ENCODE measurements at places on chromosomes 5 and 9.

- DNase-seq: no peak
These were observed 7.3 kb downstream of the FBP2 start for GRCh38 chr9:94586316-94586715.

GRCh38 chr9:89436326-89436725 lies 61.6 kb downstream of the SEMA4D start:
- no peak for DNase-seq

- DNase-seq: no peak
These were observed 42.6 kb downstream of the LPAR1 start for GRCh38 chr9:110995420-110996340.

- no peak for DNase-seq
These were observed 151.4 kb downstream of the LPAR1 start for GRCh38 chr9:110886832-110887231.

DNA sequence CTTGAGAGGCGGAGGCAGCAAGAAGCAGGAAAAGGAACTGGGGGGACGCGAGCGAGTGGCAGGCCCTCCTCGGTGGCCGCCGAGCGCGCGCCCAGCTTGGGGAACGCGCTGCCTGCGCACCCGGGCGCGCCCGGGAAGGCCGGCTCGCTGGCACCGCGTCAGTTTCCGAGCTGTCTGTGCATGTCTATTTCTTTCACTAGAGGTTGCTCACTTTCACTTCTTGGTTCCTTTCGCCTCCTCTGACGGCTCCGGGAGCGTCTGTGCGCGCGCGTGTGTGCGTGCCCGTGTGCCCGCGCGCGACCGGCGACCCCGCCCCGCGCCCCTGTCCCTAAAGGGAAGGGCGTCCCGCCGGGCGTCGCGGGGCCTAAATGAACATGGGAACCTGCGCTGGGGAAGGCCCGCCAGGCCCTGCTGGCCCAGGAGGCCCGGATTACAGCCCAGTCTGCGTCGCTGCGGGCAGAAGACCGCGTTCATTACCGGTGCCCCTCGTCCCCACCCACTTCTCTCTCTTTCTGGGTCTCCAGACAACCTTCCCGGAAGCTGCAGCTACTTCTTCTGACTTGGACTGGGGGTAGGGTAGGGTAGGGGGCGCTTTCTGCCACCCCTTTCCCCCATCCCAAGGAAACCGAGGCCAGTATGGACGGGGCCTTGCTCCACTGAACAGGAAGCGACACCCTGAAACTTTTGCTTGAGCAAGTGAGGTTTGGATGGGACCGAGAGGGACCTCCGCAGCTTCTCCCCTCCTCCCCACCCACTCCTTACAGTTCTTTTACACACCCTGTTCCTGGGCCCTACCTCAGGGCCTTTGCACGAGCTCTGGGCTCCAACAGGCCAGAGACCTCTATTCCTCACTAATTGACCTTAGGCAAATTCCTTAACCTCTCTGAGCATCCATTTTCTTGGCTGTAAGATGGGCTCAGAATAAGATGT lies 205.8 kb upstream of the IER5L start:
- DNase-seq: peak; percentile 33

GRCh38 chr5:132475497-132475882 lies 15.1 kb downstream of the IRF1 start:
- no peak for DNase-seq

DNA sequence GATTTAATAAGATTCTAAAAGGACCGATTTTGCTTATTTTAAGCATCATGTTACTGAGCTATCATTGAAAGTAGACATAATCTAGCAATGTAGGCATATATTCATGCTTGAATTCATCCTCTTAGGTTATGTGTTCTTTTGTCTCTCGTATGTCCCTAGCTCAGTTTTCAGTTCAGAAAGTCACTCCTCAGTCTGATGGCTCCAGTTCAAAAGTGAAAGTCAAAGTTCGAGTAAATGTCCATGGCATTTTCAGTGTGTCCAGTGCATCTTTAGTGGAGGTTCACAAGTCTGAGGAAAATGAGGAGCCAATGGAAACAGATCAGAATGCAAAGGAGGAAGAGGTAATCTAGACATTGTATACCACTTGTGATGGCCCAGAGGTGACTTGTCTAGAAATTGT lies 39.2 kb downstream of the HSPA4 start:
- no peak for DNase-seq

- DNase-seq: no peak
These were observed 64.2 kb upstream of the STK32A start for GRCh38 chr5:147170603-147171002.

- no peak for DNase-seq
These were observed 11.5 kb downstream of the WNT8A start for GRCh38 chr5:138095100-138095907.

- no peak for DNase-seq
These were observed 6.8 kb upstream of the PRUNE2 start for GRCh38 chr9:76912636-76913275.

DNA sequence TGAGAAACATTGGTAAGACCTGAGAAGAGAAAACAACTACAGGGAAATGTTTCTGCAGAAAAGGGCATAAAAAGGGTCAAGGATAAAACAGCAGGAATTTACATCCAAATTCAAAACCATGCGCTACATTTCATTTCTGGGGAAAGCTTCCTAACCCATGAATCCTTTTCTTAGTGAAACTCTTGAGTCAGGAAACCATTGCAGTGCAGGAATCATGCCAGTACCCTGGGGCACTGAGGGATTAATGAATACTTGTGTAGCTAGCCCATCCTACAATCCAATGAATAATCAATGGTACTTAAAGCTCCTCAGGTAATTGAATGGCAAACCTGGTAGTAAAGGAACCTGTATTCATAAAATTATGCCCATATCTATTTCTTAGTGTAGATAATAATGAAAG lies 580.5 kb downstream of the TLE1 start:
- DNase-seq: no peak

GRCh38 chr5:33065131-33065530 lies 354.0 kb downstream of the NPR3 start:
- DNase-seq: no peak

DNA sequence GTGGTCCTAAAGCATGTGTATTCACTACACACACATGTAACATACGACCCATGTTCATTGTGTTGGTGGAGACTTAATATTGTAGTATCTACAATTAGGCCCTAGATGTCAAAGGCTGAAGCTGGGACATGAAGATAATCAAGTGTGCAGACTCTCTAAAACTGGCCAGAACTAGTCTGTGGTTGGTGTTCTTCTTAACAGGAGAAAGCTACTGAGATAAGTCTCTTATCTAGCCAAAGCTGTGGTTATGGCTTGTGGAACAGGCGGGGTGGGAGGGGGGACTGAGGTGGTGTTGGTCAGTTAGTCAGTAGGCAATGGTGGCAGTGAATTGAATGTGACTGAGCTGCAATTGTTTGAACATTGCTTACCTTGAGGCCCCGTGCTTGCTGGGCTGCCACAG lies 112.7 kb upstream of the SLC24A2 start:
- DNase-seq: no peak

DNA sequence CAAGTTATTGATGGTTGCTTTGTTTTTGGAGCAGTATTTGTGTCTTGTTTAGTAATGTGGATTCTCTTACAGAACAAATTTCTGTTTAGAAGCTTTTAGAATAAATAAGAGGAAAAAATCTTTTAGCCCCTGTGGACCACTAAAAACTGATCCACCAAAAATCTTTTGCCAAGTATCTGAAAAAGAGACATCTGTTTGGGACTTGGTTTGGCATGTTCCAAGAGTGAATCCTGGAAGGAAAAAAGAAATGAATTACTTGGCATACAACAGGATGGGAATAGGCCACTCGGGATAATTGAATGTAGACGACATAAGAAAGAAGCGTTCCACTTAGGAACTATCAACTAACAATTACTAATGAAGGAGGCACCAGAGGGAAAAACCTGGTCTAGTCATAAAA lies 1350.1 kb upstream of the C9orf72 start:
- DNase-seq: no peak

- DNase-seq: no peak
These were observed 3.7 kb downstream of the PCDHGA12 start for GRCh38 chr5:141434006-141434405.

- DNase-seq: peak; percentile 42
These were observed 20.5 kb downstream of the SEMA4D start for GRCh38 chr9:89477384-89477783.

GRCh38 chr5:106833517-106833916 lies 837.2 kb downstream of the EFNA5 start:
- no peak for DNase-seq

GRCh38 chr5:158880483-158881001 lies 219.2 kb downstream of the EBF1 start:
- DNase-seq: no peak

- no peak for DNase-seq
These were observed 94.1 kb upstream of the RANBP6 start for GRCh38 chr9:6109571-6109970.

DNA sequence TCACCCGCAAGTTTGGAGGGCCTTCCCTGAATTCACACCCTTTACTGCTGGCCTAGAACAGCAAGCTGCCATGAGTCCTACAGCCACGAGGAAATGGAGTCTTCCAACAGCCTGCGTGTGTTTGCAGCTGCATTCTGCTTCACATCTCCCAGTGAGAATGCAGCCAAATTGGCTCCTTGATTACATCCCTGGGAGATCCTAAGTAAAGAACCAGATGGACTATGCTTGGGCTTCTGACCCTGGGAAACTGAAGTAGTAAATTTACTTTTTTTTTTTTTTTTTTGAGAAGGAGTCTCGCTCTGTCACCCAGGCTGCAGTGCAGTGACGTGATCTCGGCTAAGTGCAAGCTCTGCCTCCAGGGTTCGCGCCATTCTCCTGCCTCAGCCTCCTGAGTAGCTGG lies 617.0 kb upstream of the CDH18 start:
- DNase-seq: no peak

- DNase-seq: no peak
These were observed 10.9 kb upstream of the IL12B start for GRCh38 chr5:159341145-159341544.

- no peak for DNase-seq
These were observed 112.7 kb downstream of the OSTF1 start for GRCh38 chr9:75200892-75201470.

DNA sequence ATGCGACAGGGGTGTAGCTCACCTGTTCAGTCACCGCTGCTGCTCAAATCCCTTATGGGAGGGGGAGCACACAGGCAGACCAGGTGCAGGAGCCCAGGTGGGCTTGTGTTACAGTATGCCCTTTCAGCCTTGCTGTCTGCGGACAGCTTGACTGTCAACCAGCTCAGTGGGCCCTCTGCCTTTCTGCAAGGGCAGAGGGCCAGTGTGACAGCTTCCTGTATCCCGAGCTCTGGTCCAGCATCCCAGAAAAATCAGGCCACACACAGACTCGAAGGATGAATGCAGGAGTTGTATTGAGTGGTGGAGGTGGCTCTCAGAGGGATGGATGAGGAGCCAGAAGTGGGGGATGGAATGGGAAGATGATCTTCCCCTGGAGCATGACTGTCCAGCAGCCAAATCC lies 172.2 kb downstream of the C5orf15 start:
- no peak for DNase-seq

DNA sequence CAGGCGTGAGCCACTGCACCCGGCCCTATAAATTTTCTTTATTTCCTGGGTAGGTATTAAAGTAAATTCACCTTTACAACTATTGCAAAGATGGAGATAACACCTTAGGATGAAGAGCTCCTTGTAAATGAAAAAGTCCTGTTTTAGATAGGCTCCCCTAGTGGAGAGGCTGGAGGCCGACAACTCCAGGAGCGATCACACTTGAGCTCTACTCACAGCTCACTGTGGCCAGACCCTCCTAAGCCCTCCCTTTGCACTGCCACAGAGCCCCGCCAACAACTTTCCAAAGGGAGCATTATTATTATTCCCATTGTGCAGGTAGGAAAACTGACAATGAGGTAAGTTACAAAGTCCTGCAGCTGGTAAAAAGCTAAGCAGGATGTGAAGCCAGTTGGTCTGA lies 139.1 kb upstream of the ERCC6L2 start:
- no peak for DNase-seq

DNA sequence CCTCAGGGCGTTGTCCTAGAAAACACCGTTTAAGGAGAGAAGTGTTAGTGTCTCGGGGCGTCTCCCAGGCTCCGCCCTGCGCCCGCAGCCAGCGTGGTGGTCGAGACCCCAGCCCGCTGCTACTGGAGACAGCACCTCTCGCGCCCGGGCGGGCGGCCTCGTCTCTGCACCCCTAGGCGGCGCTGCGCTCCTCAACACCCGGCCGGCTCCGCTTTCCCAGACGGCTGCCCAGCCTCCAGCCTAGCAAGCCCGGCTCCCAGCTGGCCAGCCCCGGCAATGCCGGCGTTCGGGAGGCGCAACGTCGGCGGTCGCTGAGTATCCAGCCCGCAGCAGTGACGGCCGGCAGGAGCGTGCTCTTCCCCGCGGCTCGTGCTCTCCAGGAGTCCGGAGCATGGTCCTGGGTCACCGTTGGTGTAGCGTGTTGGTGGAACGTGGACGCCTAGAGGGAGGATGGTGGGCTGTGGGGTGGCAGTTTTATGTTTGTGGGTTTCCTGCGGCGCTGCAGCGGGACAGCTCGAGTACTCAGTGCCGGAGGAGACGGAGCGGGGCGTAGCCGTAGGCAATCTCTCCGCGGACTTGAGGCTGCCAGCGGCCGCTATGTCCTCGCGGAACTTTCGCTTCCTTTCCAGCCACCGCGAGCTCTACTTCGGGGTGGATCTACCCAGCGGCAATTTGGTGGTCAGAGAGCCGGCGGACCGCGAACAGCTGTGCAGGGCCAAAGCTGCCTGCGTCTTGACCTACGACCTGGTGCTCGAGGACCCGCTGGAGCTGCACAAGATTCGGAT lies 536 bp downstream of the PCDHAC1 start:
- DNase-seq: peak; percentile 17

DNA sequence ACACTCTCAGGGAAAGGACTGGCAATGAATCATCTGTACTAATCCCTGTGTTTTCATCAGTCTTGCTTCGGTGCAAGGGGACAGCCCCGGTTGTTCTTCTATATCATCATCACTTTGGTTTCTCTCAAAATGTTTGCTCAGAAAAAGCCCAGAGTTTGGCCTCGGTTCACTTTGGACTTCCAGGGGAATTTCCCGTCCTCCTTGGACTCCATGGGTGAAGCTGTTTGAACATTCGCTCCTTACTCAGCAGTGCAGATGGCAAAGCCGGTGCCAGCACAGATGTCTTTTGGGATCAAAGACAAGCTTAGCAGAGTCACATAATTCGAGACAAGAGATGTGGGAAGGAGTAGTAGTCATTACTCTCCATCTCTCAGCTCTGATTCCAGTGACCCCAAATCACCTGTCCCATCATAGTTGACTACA lies 69.8 kb upstream of the TNFSF8 start:
- no peak for DNase-seq

DNA sequence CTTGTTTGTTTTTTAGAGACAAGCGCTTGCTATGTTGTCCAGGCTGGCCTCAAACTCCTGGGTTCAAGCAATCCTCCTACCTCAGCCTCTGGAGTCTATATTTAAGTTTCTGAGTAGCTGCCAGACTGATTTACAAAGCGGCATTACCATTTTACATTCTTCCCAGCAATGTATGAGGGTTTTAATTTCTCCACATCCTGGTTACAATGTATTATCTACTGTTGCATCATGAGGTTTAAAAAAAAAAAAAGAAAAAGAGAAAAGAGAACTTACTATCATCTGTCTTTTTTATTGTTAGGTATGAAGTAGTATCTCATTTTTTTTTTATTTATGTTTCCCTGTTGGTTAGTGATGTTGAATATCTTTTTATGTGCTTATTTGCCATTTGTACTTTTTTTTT lies 18.9 kb upstream of the CLINT1 start:
- DNase-seq: no peak

GRCh38 chr9:6771722-6772121 lies 13.9 kb downstream of the KDM4C start:
- no peak for DNase-seq

All from stimulated activated CD4-positive, alpha-beta T cell treated with anti-CD3 and anti-CD28 coated beads, Interleukin-12 subunit alpha, Interleukin-12 subunit beta, amount 100 ng/mL, for 48 hours (primary cell).